Stimulated activated CD4-positive, alpha-beta T cell treated with anti-CD3 and anti-CD28 coated beads, Interleukin-2, amount 100 ng/mL, for 48 hours (primary cell): ENCODE measurements at places on chromosomes 4 and X.

- no peak for DNase-seq
Observed at GRCh38 chr4:70522626-70523025, 4.3 kb downstream of the AMTN start.

GRCh38 chr4:106162278-106162677, 153.7 kb downstream of the TBCK start:
- no peak for DNase-seq

GRCh38 chr4:88002786-88003185, 4.6 kb upstream of the PKD2 start:
- DNase-seq: no peak

DNA sequence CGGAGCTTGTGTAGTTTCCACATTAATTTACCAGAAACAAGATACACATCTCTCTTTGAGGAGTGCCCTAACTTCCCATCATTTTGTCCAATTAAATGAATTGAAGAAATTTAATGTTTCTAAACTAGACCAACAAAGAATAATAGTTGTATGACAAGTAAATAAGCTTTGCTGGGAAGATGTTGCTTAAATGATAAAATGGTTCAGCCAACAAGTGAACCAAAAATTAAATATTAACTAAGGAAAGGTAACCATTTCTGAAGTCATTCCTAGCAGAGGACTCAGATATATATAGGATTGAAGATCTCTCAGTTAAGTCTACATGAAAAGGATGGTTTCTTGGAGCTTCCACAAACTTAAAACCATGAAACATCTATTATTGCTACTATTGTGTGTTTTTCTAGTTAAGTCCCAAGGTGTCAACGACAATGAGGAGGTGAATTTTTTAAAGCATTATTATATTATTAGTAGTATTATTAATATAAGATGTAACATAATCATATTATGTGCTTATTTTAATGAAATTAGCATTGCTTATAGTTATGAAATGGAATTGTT, at the start of gene FGB:
TSS of gene FGB (plus strand) at position 315 of the 558 bp plus-strand sequence. CDS start at position 323, 8 bp downstream.
- DNase-seq: no peak

DNA sequence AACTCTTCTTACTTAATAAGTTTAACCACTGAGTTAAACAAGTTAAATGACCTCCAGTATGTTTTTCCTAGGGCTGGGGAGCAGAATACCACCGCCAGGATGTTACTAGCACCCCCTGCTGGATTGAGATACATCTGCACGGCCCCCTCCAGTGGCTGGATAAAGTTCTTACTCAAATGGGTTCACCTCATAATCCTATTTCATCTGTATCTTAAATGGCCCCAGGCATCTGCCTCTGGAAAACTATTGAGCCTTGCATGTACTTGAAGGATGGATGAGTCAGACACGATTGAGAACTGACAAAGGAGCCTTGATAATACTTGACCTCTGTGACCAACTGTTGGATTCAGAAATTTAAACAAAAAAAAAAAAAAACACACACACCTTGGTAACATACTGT, 61.5 kb upstream of the MMAA start:
- DNase-seq: peak; percentile 56

GRCh38 chr4:81040012-81040659, 9.6 kb downstream of the BMP3 start:
- DNase-seq: no peak
